ENCODE measurements at places on chromosomes 12 and 14.

DNA sequence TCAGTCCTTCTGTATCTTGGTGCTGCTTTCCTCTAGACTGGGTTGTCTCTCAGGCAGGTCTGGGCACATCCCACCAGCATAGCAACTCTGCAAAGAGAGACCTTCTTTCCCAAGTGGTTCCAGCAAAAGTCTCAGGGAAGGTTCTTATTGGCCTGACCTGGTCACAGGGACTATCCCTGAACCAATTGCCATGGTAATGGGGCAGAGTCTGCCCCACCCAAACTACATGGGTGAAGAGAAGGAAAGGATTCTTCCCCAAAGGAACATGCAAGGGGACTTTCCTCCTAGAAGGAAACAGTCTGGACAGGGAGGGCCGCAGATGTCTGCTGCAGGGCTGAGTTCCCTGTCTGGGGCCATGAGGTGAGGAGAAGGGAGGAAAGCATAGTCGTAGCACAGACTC, 122.2 kb upstream of the NCOR2 start:
- no peak for ATAC-seq

DNA sequence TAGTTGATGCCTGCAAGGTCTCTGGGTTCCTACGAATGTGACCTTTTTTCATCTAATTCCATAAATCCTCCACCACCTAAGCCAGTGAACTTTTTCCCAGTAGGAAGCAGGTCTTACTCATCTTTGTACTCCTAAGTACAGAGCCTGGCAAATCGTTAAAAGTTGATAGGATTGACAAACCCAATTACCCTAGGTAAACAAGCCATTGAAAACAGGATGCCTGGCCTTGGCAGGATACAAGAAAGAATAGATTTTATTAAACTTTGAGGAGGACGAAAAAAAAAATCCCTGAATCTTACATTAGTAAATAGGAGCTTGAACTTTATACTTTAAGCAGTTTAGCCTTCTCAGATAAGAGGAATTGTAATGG, 5.6 kb downstream of the TBPL2 start:
- no peak for ATAC-seq

DNA sequence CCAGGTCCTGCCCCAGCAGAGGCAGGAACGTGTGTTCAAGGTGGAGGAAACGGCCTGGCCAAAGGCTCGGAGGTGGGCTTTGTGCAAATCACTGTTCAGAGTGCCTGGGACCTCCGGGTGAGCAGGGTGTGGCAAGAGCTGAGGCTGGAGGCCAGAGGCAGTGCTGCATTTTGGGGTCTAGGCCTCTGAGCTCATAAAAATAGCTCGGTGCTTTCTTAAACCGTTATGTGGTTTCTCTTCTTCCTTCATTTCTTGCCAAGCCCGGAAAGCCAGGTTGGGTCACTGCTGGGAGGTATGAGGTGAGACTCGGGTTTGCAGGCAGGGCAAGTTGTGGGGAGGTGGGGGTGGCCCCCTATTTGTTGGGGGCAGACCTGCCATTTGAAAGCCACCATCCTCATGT, 178.8 kb upstream of the MYL2 start:
- ATAC-seq = no peak

GRCh38 chr12:78418919-78419318, 445.7 kb upstream of the SYT1 start:
- ATAC-seq = no peak

DNA sequence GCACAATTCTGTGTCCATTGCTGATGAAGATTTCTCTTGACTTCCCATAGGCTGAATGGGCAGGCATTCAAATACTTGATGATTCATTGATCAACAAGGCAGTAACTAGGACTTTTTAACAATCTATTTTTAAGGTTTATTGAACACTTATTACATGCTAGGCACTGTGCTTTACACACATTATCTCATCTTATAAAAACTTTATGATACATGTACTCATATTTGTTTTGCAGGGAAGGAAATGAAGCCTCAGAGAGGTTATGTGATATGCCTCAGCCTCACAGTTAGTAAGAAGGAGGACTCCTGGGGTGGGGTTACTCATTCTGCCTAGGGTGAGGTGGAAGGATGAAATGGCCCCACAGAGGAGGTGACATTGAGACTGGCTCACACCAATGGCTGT, 12.9 kb upstream of the EMP1 start:
- no peak for ATAC-seq

GRCh38 chr14:67999290-67999689, 179.7 kb downstream of the RAD51B start:
- peak; percentile 52 for ATAC-seq

GRCh38 chr12:101749657-101750056, 10.4 kb upstream of the SYCP3 start:
- ATAC-seq = no peak

- no peak for ATAC-seq
Measured at GRCh38 chr12:7016958-7017571, 1.2 kb downstream of the LPCAT3 start.

DNA sequence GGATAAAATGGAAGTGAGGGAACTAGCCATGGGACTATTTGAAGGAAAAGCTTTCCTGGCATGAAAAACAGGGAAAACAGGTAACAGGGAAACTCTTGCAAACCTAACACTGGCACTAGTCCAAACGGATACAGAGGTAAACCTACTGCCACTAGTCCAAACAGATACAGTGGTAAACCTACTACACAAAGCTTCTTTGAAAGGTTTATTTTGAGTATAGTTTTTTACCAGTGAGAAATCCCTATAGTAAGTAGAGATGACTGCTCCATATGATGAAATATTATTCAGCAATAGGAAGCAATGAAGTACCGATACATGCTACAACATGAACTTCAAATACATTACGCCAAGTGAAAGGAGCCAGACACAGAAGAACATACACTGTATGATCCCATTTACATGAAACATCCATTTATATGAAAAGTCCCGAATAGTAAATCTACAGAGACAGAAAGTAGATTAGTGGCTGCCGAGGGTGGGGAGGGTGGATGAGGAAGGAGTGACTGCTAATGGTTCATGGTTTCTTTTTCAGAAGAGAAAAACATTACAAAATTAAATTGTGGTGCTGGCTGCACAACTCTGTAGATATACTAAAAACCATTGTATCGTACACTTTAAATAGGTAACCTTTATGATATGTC, 25.5 kb downstream of the SPTLC2 start:
- no peak for ATAC-seq

DNA sequence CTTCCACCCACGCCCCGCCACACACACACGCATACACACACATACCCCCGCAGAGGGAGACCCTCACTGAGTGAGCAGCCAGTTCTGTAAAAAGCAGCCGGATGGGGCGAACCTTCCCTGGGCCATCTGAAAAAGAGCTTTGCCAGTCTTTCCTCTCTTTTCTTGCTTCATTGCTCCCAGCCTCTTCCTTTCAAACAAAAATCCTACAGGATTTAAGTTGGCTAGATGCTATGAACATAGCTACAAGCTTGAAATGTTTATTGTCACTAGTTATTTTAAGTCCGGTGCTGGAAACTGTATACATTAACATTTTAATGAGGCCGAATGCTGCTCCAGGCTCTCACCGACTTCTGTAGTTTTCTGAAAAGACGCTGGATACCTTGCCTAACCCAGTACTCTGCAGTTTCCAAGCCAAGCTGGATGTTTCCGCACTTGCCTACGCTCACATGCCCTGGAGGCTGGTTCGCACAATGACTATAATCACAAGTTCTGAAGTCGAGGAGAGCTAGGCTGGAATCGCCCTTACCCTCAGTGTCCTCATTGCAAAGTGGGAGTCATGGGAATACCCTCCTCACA, 39.2 kb downstream of the LTBP2 start:
- ATAC-seq = peak; percentile 4

DNA sequence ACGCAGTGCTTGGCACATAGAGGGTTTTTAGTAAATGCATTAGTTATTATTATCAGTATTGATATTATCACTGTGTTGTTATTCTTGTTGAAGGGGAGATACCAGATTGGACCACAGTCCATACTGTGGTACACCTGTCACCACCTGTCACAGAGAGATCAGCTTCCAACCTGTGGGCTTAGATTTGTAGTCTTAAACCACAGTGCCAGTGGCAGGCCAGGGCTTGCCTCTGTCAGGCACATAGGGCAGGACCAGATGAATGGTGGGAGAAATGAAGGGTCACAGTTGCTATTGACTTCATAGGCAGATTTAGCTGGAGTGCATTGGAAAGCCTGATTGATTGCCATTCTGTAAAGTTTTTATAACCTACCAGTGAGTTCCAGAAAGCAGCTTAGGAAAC, 35.1 kb downstream of the ARL1 start:
- ATAC-seq = no peak

DNA sequence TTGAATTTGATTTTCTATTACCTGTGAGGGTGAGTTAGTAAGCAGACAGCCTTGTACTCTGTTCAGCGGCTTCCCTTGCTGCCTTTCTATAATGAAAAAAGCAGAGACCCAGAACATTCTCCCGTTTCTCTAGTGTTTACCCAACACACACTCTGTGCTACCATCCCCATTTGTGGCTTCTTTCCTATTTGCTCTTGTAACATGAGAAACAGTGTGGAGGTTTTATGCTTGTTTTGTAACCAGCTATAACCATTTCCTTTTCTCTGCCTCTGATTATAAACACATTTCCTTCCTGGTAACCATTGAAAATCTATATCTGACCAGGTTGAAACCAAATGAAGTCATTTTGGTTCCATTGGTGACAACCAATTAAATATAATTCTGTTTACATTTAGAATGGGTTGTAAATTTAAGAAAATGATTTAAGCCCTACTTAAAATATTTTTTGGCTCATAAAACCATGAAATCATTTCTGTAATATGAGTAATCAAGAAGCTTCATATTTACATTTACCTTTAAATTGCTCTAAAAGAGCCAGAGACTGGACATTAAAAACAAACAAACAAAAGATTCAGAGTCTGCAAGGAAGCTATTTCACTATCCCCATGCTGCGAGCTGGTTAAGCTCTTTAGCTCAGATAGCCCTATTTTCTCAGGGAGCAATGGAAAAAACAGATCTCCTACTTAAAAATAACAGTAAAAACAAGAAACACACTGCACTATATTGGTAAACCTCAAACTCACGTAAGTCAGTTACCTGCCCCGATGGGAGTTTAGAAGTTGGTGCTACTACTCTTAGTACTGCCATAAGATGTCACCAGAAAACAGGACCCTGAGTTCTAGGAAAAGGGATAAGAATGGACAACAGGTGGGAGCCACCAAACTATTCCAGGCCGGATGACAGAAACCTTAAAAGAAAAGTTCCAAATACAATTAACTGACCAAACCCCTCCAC, 206.5 kb upstream of the EEA1 start:
- ATAC-seq = peak; percentile 62

DNA sequence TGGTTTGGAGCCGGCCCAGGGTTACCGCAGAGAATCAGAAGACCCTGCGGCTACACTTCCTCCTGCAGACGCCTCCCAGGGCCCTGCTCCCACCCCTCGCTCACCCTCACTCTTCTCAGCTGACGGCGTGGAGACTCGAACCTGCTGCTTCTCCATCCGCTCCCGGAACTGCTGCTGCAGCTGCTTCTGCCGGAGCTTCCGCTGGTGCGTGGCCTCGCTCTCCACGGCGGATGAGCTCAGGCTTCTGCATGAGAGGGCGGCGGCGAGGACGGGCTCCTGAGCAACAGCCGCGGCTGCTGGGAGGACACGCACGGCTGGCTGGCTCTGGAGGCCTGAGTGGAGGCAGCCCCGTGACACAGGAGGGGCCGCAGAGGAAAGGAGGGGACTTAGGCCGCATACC, 33.3 kb downstream of the RAD52 start:
- no peak for ATAC-seq

GRCh38 chr14:85475113-85475512, 54.8 kb upstream of the FLRT2 start:
- no peak for ATAC-seq

DNA sequence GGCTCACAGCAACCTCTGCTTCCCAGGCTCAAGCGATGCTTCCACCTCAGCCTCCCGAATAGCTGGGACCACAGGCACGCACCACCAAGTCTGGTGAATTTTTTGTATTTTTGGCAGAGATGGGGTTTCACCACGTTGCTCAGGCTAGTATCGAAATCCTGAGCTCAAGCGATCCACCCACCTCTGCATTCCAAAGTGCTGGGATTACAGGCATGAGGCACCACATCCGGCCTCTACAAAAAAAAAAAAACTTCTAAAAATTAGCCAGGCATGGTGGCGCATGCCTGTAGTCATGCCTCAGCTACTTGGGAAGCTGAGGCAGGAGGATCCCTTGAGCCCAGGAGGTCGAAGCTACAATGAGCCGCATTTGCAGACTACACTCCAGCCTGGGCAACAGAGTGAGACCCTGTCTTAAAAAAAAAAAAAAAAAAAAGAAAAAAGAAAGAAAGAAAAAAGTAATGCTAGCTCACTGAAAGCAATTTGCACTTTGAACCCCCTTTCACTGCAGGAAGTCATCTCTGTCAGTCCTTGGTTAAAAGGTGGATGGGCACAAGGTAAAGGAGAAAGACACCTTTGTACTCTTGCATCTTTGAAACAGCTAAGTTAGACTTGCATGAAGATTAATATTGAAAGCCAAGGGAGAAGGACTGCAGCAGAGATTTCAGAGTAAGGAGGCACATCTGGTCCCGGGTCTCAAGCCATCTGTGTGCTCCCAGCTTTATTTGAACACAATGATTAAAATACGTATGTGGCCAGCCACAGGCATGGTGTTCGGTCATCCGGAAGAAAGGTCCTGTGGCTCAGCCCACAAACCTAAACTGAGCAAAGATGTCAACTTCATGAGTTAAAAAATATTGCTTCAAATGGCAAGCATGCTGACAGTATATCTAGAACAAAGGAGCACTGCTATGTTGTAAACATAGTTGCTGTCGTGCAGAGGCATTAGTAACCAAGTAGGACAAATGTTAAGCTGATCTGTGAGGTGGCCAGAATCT, 103.8 kb upstream of the HMGA2 start:
- peak; percentile 86 for ATAC-seq

GRCh38 chr12:3496957-3497356, 6.0 kb downstream of the PRMT8 start:
- ATAC-seq = no peak

DNA sequence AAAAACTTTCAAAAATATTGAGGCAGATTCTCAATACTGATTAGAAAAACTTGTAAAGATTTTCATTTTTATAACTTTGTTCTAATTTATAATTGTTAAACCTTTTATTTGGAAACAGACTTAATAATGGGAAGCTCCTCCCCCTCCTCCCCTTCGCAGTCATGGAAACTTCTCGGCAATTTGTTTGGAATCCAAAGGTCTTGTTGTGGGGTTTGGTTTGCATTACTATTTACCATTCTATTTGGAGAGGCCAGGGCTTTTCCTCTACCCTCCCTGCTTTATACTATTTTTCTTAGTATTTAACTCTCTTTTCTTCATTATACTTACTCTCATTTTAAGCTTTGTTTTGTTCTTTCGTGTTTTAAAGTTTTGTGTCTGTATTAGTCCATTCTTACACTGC, 6.0 kb downstream of the SLC39A9 start:
- no peak for ATAC-seq

- peak; percentile 96 for ATAC-seq
Measured at GRCh38 chr12:12214635-12215131, 52.2 kb downstream of the LRP6 start.

GRCh38 chr12:105831372-105831771, 307.4 kb downstream of the NUAK1 start:
- no peak for ATAC-seq

GRCh38 chr12:15001733-15002382, 29.0 kb downstream of the PDE6H start:
- peak; percentile 74 for ATAC-seq

- no peak for ATAC-seq
Measured at GRCh38 chr12:111401167-111401605, 4.5 kb upstream of the SH2B3 start.
